ENCODE measurements at places on chromosomes 13 and 19.
A peak's percentile ranks its signal among the peaks of the same experiment; 100 is the strongest.

DNA sequence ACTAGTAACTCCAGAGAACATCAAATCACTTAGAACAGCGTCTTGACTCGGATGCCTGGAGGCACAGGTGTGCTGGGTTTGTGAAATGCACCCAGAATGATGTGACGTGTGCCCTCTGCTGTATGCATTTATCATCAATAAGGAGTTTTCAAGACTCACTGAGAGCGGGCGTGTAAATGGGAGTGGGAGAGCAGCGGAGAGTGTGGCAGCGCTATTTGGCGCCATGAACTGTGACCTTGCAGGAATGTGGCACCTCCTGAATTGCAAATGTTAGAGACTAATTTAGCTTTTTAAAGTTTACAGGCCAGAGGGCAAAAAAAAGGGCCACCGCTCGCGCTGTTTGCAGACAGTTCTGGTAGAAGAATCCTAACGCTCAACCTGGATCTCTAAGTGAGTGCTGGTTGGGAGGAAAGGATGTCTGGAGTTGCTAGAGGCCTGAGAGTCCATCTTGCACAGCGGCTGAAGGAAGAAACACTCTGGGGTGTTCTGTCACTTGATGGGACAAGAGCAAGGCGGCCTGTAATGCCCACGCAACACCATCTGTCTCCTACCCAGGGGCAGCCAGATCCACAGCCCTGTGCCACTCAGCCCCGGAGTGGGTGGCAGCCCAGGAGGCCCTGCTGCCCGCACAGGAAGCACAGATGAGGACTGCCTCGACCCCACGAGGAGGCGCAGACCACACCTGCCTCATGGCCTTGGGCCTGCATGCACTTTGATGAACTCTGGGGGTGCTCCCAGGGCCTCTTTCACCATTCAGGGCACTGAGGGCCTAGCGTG, 19.7 kb downstream of the RANBP3 start:
- no peak for DNase-seq

GRCh38 chr13:68369739-68370138, 1139.6 kb upstream of the PCDH9 start:
- DNase-seq: no peak

GRCh38 chr13:35349052-35349451, 127.4 kb downstream of the MAB21L1 start:
- no peak for DNase-seq

GRCh38 chr13:41296879-41297646, 14.0 kb upstream of the NAA16 start:
- DNase-seq: no peak

DNA sequence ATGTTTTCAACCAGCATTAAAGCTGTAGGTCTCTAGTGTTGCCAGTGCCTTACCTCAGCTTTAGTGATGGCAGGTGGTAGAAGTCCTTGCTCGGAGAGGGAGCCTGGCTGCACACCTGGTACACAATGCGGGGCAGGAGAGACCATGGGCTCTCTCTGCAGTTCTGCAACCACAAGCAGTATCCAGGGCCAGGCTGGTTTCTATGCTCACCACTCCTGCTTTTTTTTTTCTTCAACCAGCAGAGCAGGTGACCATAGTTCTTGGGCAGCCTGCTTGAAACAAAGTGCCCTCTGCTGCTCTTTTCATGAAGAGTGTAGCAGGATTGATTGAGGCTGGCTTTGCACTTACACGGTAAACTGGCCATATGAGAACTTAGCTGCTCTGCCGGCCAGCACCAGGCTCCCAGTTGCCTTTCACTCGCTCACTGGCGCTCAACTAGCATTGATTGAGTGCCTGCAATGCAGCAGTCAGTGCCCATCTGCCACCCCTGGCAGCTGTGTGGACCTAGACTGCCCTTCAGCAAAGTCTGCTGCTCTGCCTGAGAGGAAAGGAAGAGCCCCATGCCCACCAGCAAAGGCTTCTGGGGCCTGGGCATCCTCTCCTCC, 4.4 kb upstream of the CHAMP1 start:
- DNase-seq: no peak

DNA sequence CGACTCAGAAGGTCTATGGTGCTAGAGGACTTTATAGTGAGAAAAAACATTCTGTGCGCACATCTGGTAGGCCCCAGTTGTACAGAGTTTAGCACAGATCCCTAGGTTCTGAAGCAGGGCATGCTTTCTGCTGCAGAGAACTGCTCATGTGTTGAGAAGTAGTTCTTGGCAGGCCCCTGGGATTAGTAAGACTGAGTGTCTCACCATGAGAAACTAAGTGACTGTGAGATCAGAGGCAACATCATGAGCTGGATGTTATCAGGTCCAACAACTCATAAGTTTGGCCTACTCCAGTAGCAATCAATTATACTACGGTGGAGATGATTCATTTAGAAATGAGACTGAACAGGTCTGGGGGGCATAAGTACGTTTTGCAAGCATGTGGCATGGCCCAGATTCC, 507.4 kb upstream of the KLF12 start:
- no peak for DNase-seq

GRCh38 chr19:2213799-2214198, 22.3 kb downstream of the PLEKHJ1 start:
- no peak for DNase-seq

DNA sequence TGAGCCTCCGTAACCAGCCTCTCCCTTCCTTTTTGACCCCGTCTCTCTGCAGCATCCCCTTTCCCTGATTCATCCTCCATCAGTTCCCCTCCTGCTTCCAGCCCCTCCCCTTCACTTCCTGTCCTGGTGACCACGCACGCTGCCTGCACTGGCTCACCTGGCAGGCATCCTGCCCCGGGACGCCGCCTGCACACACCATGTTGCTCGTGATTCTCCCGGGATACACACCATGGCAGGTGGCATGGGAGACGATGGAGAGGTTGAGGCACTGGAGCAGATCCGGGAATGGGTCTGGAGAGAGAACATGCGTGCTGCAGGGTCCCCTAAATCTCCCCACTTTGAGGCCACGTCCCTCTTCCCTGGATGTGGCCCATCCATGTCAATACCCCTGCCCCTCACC, 4.2 kb downstream of the KLK12 start:
- no peak for DNase-seq

- peak; percentile 21 for DNase-seq
Measured at GRCh38 chr19:18915639-18916038, 3.5 kb downstream of the COPE start.

- DNase-seq: no peak
Measured at GRCh38 chr13:67792151-67792676, 562.1 kb upstream of the PCDH9 start.

DNA sequence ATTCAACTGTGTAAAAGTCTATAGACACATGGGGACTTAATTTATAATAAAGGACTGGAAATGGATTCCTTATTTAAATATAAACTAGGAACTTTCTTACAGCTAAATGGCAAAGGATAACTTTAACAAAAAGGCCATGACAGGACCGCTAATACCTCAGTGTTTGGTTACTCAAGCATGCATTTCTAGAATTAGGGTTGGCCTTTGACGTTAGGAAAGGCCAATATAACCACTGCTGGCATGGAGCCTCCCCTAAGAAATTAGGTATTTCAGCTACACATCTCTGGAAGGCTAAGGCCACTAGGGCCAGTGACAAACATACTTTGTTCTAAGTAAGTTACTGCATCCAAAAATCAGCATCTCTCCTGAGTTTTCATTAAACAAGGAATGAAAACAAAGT, 9.3 kb downstream of the PEG3 start:
- DNase-seq: no peak

- no peak for DNase-seq
Measured at GRCh38 chr13:70353096-70353495, 244.8 kb upstream of the KLHL1 start.

GRCh38 chr19:19192910-19193423, 909 bp downstream of the RFXANK start:
- no peak for DNase-seq

GRCh38 chr19:7292950-7293761, 1.1 kb downstream of the INSR start:
- DNase-seq: no peak

GRCh38 chr13:103573446-103573845, 507.2 kb upstream of the SLC10A2 start:
- DNase-seq: no peak

- DNase-seq: peak; percentile 67
Measured at GRCh38 chr19:49442771-49443365, 1.5 kb upstream of the SLC17A7 start.

DNA sequence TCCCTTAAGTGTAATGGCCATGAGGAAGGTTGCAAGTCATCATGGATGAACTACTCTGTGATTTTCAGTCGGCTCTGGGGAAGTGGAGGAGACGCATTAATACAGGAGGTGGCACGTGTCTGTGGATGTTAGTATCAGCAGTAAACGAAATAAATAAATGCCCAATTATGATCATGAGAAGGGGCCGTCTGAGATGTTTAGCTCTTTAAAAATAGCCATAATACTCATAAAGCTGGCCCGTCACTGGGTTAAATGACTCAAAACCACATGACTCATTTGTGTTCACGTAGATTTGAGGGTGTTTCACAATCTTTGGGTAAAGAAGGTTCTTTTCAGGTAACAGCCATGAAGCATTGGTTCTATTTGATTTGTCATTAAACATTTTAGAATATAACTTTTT, 620.6 kb downstream of the GPC6 start:
- DNase-seq: no peak

- no peak for DNase-seq
Measured at GRCh38 chr13:41179593-41180250, 14.6 kb downstream of the KBTBD7 start.

- no peak for DNase-seq
Measured at GRCh38 chr19:58396691-58397532, 1.5 kb downstream of the RNF225 start.

Data from stimulated activated CD8-positive, alpha-beta memory T cell treated with anti-CD3 and anti-CD28 coated beads, Interleukin-7, amount 100 ng/mL, for 48 hours (primary cell).